ENCODE measurements at places on chromosomes 5 and 9. TPM values are rescaled to one million over a fixed set of nuclear protein-coding genes. Genes with fewer than 3 reads are reported as not detected.
A peak's percentile ranks its signal among the peaks of the same experiment; 100 is the strongest.

- no peaks in the 10 kb centered on the region for H3K27me3 ChIP-seq
- no peak overlapping the region for H3K4me3 ChIP-seq
- H3K36me3 ChIP-seq = peaks cover 13% of the 10 kb centered on the region
- H3K27ac ChIP-seq = peak overlapping the region; percentile 65
These were observed 6.8 kb downstream of the MACROH2A1 start for GRCh38 chr5:135392256-135392655.

The ALDOB gene
- 0.41 TPM for total RNA-seq

The ACOT12 gene
- total RNA-seq = not detected

- peaks cover 34% of the 10 kb centered on the region for H3K4me1 ChIP-seq
- H3K36me3 ChIP-seq = no peaks in the 10 kb centered on the region
- no peak for DNase-seq
- peak overlapping the region; percentile 96 for H3K27ac ChIP-seq
These were observed 1.9 kb downstream of the HOMER1 start for GRCh38 chr5:79512049-79512448.

DNA sequence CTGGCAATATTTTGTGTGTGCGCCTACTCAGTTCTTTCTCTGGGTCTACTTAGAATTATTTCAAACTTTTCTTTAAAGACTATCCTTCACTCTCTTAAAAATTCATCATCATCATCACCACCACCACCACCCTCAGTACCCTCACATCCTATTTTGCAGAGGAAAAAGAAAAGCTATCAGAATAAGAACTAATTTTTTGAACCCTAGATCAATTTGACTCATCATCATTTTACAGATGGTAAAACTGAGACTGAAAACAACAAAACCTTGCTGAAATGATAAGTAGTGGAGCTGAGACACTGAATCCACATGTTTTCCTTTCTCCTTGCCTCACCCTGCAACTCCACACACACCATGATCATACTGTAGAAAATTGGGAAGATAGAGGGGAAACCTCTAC, 119.3 kb downstream of the SSBP2 start:
- H3K36me3 ChIP-seq = peaks cover 23% of the 10 kb centered on the region
- H3K4me3 ChIP-seq = no peak overlapping the region
- no peak overlapping the region for H3K27ac ChIP-seq
- peaks cover 9% of the 10 kb centered on the region for H3K4me1 ChIP-seq
- no peak for DNase-seq
- no peaks in the 10 kb centered on the region for H3K27me3 ChIP-seq

- H3K4me1 ChIP-seq = no peaks in the 10 kb centered on the region
- peaks cover 66% of the 10 kb centered on the region for H3K36me3 ChIP-seq
- no peaks in the 10 kb centered on the region for H3K27me3 ChIP-seq
- H3K27ac ChIP-seq = no peak overlapping the region
- no peak overlapping the region for H3K4me3 ChIP-seq
- DNase-seq = no peak
These were observed 45.3 kb upstream of the CACNA1B start for GRCh38 chr9:137832191-137832700.

DNA sequence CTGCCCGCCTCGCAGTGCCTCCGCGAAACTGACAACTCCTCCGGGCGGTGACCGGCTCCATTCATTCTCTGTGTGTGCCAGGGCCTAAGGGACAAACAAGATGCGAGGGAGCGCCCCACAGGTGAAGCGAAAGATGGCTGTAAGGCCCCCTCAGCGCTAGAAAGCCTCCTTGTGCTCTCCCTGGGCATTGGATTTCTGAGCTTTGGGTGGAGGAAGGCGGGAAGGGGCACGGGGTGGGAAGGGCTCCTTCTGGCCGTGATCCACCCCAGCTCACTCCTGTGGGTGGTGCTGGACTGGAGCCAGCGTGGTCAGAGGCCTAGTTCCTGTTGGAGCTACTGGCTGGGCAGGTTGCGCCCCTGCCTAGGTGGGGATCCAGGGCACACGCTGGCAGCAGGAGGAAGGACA, 943 bp downstream of the GALNT12 start:
- DNase-seq = no peak
- H3K4me3 ChIP-seq = peak overlapping the region; percentile 66
- no peaks in the 10 kb centered on the region for H3K36me3 ChIP-seq
- peaks cover 10% of the 10 kb centered on the region for H3K4me1 ChIP-seq

DNA sequence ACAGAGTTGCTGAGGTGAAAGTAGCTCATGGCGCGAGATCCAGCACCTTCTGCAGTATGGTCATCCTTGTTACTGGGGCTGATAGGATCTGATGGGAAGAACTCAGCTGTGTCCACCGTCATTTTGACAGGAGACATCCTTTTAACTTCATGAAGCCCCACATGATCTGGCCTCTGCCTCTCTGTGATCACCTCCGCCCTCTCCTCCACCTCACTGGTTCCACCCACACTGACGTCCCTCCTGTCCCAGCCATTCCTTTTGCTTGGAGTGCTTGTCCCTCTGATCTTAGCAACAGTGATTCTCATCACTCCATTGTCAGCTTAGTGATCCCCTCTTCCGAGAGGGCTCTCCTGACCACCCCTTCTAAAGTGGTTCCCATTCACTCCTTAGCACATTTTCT, 25.8 kb downstream of the NEUROG1 start:
- no peak for DNase-seq
- no peak overlapping the region for H3K27ac ChIP-seq
- H3K4me1 ChIP-seq = no peaks in the 10 kb centered on the region
- no peak overlapping the region for H3K4me3 ChIP-seq

The SPEF2 gene
- 2.7 TPM for total RNA-seq

GRCh38 chr5:140611020-140611521, 21.9 kb downstream of the CD14 start:
- no peak for DNase-seq
- H3K27me3 ChIP-seq = no peaks in the 10 kb centered on the region
- H3K36me3 ChIP-seq = no peaks in the 10 kb centered on the region
- peak overlapping the region; percentile 45 for H3K27ac ChIP-seq
- H3K4me1 ChIP-seq = peaks cover 13% of the 10 kb centered on the region

The TIMD4 gene
- total RNA-seq = not detected

The ABO gene
- 2.3 TPM for total RNA-seq

The SPINK13 gene
- not detected for total RNA-seq

The IFNA13 gene
- not detected for total RNA-seq

The FGFR4 gene
- 0.93 TPM for total RNA-seq

- H3K27ac ChIP-seq = no peak overlapping the region
- H3K4me1 ChIP-seq = peaks cover 32% of the 10 kb centered on the region
- no peak overlapping the region for H3K4me3 ChIP-seq
- no peak for DNase-seq
- H3K36me3 ChIP-seq = no peaks in the 10 kb centered on the region
- no peaks in the 10 kb centered on the region for H3K27me3 ChIP-seq
These were observed 286.5 kb downstream of the EFNA5 start for GRCh38 chr5:107384256-107384655.

- no peak overlapping the region for H3K27ac ChIP-seq
- H3K27me3 ChIP-seq = no peaks in the 10 kb centered on the region
- DNase-seq = no peak
These were observed 26.4 kb upstream of the JMY start for GRCh38 chr5:79209505-79209904.

DNA sequence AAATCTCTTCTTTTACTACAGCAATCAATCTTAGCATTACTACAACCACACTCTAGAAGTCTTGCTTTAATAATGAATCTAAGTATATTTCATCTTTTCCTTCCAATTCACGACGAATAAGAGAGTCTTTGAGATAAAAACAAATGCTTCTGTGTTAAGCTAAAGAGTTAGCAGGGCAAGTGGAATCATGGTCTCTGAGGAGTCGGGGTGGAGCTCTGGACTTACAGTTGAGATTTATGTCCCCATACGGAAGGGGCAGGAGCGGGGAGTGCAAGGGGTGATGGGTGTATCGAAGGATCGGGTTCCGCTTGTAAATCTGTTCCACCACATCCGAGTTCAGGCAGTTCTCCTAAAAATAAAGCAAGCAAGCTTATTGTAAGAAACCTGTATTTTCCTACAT, 59.0 kb upstream of the RETREG1 start:
- no peaks in the 10 kb centered on the region for H3K27me3 ChIP-seq
- peaks cover 44% of the 10 kb centered on the region for H3K36me3 ChIP-seq
- no peak overlapping the region for H3K27ac ChIP-seq
- H3K4me3 ChIP-seq = no peak overlapping the region
- H3K4me1 ChIP-seq = no peaks in the 10 kb centered on the region

The HMGCR gene
- 10.2 TPM for total RNA-seq

DNA sequence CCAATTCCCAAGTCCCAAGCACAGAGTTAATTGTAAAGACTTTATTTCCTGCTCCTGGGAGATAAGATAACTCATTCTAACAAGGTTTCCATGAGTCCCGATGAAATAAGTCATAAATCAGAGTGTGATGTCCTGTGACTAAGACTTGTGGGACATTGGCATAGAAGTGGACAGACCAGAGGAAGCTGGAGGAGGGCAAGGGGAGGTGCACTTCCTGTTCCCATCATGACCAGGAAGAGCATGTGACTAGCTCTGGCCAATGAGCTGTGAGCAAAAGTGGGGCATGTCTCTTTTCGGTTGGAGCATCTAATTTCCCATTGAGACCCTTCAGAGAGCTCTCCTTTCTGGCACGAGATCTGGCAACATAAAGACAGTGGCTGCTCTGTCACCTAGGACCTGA, 100.4 kb downstream of the ZNF354C start:
- H3K27ac ChIP-seq = no peak overlapping the region
- H3K36me3 ChIP-seq = no peaks in the 10 kb centered on the region
- no peak overlapping the region for H3K4me3 ChIP-seq
- DNase-seq = no peak
- H3K27me3 ChIP-seq = peaks cover 19% of the 10 kb centered on the region
- no peaks in the 10 kb centered on the region for H3K4me1 ChIP-seq

The RPL37 gene
- total RNA-seq = 624 TPM

The PCAT7 gene
- not detected for total RNA-seq

The GDA gene
- total RNA-seq = 0.85 TPM

DNA sequence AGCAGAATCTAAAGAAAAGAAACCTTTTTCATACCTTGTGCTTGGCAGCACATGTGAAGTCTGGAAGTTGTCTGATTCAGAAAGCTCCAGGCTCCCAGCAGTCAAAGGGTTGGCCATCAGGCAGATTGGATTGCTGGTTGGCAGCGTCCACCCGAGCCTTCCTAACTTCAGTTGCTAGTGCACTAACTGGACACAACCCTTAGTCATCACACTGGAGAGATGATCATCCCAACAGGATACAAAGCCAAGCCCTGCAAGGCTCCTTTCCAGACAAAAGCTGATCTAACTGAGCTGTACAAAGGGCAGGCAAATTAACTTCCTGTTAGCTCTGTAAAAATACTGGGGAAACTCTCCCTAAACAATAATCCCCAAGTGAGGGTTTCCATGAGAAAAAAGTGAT, 185.6 kb downstream of the SNX18 start:
- H3K27me3 ChIP-seq = no peaks in the 10 kb centered on the region
- H3K4me1 ChIP-seq = peaks cover 58% of the 10 kb centered on the region
- no peak overlapping the region for H3K4me3 ChIP-seq
- peak overlapping the region; percentile 60 for H3K27ac ChIP-seq
- DNase-seq = peak; percentile 38

The TNFSF8 gene
- total RNA-seq = 0.63 TPM

- no peak overlapping the region for H3K27ac ChIP-seq
- peaks cover 61% of the 10 kb centered on the region for H3K27me3 ChIP-seq
- no peaks in the 10 kb centered on the region for H3K36me3 ChIP-seq
- H3K4me3 ChIP-seq = no peak overlapping the region
- DNase-seq = peak; percentile 14
These were observed 36.4 kb downstream of the GLT6D1 start for GRCh38 chr9:135602789-135603481.

DNA sequence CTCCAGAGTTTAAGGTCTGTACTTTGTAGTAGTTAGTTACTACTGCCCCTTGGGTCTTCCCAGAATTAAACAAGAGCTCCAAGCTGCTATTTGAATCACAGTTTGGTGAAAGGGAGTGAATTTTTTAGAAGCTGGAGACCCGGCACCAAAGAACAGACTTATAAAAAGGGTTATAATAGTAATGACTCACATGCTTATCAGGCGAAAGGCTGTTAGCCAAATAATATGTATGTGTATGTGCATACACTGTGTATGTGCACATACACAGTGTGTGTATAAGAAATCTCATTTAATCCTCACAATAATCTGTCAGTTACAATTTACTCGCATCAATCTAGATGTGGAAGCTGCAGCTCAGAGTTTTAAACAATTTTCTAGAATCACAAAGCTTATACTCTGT, 59.5 kb upstream of the ITGA1 start:
- peak overlapping the region; percentile 69 for H3K27ac ChIP-seq
- no peaks in the 10 kb centered on the region for H3K36me3 ChIP-seq
- peaks cover 39% of the 10 kb centered on the region for H3K4me1 ChIP-seq
- no peak overlapping the region for H3K4me3 ChIP-seq

DNA sequence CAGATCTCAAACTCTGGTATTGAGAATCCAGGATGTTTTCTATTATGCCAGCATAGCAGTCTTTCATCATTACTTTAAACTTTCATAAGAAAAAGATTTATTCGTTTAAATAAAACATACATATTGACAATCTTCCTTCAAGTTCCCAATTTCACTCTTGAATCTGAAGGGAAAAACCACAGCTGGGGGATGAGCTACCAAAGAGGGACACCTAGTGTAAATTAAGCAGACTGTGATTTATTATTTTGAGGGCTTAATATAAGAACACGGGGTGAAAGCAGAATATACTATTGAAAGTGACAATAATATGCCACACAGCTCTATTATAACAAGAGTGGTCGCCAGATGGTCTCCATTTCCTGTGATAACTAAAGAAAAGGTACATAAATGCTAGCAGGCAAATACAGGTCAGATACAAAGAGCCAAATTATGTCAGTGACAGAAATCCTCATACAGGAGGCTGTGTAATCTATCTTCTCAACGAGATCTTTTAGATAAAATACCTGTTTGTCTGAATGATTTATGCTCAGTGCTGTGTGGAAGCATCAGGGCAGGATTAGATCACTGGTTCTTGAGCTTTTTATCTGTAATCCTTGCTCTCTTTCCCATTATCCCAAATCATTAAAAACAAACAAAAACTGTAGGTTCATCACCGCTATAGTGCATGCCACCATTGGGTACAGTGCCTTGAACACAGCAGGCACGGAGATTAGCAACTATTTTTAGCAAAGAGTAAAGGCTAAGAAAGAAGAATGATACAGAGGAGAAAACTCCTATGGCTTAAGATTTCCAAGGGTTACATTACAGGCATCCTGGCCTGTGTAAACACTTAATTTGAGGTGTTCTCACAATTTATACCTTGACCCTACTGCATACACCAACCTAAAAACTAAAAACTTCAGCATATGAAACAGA, 116.6 kb downstream of the DROSHA start:
- no peak overlapping the region for H3K27ac ChIP-seq
- H3K4me3 ChIP-seq = no peak overlapping the region
- no peak for DNase-seq
- H3K27me3 ChIP-seq = no peaks in the 10 kb centered on the region
- H3K36me3 ChIP-seq = peaks cover 44% of the 10 kb centered on the region

DNA sequence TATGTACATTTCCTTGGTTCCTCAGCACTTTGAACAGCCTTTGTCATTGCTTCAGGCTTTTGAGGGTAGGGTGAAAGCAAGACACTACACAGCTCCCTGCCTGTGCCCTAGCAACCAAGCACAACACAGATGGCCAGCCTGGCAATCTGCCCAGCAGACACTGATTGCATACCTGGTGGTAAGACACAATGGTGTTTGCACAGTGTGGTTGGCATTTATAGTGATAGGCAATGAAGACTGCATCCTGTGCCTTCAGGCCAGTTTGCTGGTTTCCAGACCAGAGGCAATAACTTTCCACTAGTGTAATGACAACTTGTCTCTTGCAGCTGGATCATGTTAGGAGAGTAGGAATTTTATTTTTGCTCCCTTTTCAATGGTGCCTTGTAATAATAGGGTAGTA, 144.5 kb upstream of the TNC start:
- peak overlapping the region; percentile 34 for H3K27ac ChIP-seq
- H3K4me3 ChIP-seq = no peak overlapping the region
- H3K27me3 ChIP-seq = no peaks in the 10 kb centered on the region
- H3K4me1 ChIP-seq = peaks cover 8% of the 10 kb centered on the region

All from left ventricle myocardium inferior (tissue), 1 donor.